Activated CD4-positive, alpha-beta T cell treated with anti-CD3 and anti-CD28 coated beads, Interleukin-2, amount 50 U/mL, for 1 hour (primary cell): ENCODE measurements at places on chromosomes 13 and 19.

DNA sequence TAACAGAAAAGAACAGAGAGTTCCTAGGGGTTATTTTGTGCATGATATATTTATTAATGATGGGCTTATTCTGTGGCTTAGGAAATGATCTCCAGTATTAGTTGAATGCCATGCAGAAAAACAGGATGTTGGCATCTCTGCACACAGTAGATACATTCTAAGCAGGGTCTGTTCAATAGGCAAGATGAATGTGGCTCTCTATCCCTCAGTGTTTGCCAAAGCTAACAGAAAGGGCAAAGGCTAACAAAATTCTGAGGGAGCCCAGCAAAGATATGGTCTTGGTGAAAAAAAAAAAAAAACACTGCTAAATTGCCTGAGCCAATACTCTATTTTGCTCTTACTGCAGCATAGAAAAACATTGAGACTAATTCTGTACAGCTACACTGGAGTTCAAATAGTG is 1095.8 kb downstream of the UQCRFS1 start:
- no peak for DNase-seq

GRCh38 chr19:10551698-10552301 is 8.1 kb downstream of the ATG4D start:
- no peak for DNase-seq

- no peak for DNase-seq
Observed at GRCh38 chr13:66014771-66015170, 1215.4 kb downstream of the PCDH9 start.

DNA sequence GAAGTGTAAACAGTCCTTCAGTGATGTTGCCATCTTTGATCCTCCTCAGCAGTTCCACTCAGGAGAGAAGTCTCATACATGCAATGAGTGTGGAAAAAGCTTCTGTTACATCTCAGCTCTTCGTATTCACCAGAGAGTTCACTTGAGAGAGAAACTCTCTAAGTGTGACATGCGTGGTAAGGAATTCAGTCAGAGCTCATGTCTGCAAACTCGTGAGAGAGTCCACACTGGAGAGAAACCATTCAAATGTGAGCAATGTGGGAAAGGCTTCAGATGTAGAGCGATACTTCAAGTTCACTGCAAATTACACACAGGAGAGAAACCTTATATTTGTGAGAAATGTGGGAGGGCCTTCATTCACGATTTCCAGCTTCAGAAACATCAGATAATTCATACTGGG is 7.7 kb downstream of the ZNF230 start:
- DNase-seq: no peak

DNA sequence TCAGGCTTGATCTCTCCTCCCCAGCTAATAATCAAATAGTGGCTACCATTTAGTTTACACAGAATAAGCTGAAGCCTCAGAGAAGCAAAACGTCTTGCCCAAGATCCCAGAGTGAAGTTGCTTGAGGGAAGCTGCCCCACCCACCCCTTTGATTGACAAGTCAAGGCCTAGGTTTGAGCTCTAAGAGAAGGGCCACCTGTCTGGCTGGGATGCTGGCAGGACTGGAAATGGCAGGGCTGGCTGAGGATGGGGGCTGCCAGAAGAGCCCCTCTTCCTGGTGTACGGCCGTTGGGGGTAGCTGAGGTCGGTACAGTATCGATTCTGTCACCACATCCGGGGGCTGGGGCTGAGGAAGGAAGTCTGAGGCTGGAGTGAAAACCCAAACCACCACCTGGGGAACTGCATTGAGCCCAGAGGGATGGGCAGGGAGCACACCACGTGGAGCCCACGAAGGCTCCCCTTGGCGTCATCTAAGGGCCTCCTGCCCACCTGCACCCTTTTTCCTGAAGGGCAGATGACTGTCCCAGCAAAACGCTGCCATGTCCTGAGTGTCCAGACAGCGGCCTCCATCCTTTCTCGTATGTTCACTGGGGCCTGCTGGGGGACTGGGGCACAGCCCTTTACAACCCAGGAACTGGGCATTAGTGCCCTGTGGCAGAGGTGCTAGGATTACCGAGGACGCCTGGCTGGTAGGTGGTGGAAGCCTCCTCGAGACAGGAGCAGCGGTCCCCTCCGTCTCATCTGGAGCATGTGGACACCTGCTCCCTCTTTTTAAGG is 1.4 kb upstream of the PRKD2 start:
- peak; percentile 48 for DNase-seq

- no peak for DNase-seq
Observed at GRCh38 chr19:13209484-13210338, 59.5 kb downstream of the IER2 start.

DNA sequence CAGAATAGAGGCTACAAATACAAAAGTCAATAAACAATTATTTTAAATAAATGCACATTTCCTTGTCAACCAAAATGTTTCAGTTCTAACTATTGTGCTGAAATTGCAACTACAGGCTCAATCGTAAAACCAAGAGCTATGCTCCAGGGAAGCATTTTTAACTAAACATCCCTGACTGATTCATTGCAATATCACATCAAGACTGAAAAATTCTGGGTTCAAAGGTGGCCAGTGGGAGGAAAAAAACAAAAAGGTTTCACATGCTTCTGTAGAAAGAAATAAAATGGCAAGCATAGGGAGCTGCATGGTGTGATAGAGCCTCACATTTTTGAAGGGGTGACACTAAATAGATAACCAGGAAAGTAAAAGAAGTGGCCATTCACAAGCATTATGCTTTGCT is 862.8 kb downstream of the PCDH9 start:
- DNase-seq: no peak

DNA sequence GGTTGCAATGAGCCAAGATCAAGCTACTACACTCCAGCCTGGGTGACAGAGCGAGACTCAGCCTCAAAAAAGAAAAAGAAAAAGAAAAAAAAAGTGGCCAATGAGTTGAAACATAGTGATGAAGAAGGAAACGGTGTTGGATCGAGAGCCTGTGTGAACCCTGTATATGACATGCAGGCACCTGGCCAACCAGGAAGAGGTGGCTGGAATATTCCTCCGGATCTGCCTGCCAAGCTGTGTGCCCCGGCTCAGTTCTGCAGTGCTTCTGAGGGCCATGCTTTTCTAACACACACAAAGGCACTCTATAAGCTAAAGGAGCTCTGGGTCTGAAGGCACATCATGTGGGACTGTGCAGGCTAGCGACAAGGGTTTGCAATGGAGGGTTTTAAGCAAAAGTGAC is 3.7 kb upstream of the ZNF444 start:
- DNase-seq: no peak

GRCh38 chr13:47474839-47475238 is 526.2 kb downstream of the SUCLA2 start:
- DNase-seq: no peak

DNA sequence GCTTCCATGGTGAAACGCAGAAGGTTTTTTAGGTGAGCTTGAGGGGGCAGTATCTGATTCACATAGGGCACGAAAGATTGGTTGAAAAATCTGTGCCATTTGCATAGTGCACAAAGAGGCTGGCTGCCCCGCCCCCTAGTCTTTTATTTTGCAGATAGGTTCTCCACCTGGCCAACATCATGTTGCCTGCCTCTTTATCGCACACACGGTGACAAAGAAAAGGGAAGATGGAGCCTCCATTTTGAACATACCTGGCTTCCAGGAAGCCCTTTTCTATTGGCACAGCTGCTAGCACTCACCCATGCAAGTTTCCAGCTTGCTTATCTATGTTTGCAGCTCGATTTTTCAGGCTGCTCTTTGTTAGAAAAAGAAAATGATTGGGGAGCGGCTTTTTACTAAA is 316.2 kb upstream of the KLHL1 start:
- DNase-seq: no peak

DNA sequence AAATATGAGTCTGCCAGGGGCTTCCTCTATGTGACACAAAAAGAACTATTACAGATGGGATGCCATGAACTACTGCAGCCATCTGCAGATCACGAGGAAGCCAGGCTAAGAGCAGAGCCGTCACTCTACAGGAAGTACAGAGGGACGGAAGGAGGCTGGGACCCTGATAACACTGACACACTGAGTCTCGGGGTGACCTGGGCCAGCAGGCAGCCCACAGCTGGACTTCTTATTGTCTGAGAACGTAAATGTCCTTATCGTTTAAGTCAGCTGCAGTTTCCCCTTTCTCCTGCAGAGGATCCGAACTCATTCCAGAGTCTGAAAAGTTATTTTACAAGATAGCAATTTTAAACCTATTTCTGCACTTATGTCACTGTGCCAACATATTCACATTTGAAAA is 20.7 kb downstream of the PARP4 start:
- DNase-seq: no peak

DNA sequence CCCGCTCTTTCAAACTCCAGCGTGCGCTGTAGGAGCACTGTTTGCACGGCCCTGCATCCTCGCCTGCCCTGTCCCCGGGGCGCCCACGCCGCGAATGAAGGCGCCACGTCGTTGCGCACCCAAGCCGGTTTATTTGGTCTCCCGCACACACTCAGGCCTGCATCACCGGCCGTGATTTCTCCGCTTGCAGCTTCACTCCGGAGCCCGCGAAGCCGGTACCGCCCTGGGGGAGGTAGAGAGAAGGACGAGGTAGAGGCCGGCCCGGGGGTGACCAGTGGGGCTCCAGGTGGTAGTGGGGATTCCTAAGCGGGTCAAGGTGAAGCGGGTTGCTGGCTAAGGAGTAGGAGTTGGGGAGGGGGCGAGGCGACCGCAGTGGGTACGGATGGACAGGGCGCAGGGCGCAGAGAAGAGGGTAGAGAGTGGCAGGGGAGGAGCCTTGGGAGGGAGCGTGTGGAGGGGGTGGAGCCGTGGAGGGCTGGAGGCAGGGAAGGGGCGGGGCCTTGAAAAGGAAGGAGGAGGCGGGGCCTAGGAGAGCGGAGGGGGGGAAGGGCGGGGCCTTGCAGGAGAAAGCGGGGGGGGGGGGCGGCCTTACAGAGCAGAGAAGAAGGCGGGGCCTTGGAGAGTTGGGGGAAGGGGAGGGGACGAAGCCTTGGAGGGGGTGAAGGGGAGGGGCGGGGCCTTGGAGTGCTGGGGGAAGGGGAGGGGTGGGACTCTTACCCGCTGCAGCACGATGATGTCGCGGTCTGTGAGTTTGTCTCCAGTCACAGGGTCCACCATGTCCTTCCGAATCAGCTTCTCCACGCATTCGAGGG is 24.6 kb downstream of the NOSIP start:
- DNase-seq: peak; percentile 87

GRCh38 chr19:32316034-32316433 is 29.4 kb upstream of the ZNF507 start:
- DNase-seq: no peak

GRCh38 chr13:66574606-66575005 is 655.5 kb downstream of the PCDH9 start:
- no peak for DNase-seq

DNA sequence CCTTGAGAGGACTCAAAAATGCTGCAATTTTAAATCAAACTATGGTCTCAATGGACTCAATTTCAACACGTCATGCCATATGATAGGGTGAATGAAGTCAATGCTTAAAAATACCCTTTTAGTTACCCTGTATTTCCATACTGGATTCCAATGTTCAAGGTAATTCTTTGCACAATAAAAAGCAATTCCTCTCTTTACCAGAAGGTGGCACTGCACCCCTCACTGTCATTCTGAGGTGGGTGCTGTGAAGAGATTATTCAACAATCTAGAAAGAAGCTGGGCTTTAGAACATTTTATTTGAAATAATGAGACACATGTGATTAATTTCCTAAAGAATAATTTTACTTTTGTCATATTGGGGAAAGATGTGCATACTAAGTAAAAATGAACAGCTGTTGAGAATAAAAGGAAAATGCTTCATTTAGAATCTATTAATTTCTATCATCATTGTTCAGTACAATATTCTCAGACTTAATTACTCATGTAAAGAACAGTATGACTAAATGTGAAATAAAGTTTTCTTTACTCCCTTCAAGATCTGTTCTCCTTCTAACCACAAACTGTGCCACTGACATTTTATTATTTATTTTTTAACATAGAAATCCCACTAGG is 789.1 kb downstream of the GPC5 start:
- DNase-seq: no peak

DNA sequence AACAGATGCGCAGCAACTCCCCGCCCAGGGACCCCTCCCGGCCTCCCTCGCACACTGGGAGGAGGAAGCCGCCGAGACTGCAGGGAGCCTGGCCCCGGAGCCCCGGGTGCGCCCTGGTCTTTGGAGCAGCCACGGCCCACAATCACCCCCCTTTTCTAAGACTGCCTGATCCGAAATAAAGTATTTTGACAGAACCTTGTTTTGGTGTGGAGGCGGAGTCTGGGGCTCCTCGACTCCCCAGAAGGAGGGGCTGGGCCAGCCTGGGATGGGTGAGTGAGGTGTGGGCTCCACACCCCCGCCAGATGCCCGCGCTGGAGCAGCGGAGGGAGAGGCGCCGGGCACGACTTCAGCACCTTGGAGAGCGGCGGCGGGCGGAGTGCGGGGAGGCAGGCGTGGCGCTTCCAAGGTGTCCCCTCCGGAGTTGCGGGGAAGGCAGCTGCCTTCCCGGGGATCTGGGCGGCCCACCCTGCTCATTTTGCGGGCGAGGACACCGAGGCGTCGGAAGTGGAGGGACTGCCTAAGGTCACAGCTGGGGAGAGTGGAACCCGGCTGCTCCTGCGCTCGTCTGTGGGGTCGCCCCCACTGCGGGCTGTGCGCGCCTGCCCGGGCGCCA is 9.4 kb downstream of the SIRT6 start:
- peak; percentile 70 for DNase-seq

GRCh38 chr13:52832313-52832712 is 16.1 kb downstream of the PCDH8 start:
- no peak for DNase-seq

DNA sequence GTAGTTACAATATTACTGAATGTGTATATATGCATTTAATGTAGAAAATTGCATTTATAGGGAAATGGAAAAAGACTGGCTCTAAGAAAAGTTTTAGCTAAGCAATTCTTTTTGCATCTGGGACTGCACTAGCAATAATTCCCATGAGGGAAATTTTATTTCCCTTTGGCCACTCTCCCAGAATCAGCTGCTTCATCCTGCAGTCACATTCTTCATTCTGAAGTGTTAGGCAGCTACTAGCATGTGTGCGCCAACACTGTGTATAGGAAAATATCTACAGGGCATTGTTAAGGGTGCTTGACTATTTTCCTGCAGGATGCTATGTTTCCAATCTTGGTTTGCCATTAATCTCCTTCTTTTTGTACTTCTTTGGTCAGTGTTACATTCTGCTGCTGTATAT is 312.8 kb upstream of the PCDH20 start:
- DNase-seq: no peak

GRCh38 chr13:100710176-100710575 is 35.6 kb upstream of the TMTC4 start:
- DNase-seq: no peak

- DNase-seq: no peak
Observed at GRCh38 chr19:53094754-53095575, 8.3 kb downstream of the ZNF160 start.

- peak; percentile 68 for DNase-seq
Observed at GRCh38 chr19:3184847-3185460, 776 bp upstream of the NCLN start.

DNA sequence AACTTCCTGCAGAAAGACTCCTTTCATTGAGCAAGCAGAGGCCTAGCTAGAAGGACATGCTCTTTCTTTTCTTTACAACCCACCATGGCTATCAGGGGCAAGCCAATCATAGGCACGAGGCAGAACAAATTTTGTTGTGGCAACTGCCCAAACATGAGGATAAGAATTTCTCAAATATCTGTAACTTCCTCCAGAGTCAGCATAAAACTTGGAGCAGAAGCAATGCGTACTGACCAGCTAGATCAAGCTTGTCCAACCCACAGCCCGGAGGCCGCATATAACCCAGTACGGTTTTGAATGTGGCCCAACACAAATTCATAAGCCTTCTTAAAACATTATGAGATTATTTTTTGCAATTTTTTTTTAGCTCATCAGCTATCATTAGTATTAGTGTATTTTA is 87.0 kb upstream of the SOX21 start:
- DNase-seq: no peak

- DNase-seq: no peak
Observed at GRCh38 chr13:102970542-102970941, 95.7 kb downstream of the SLC10A2 start.
